A549 treated with GW870086 at 1 μM for 4 hours (cell line): ENCODE measurements at places on chromosomes 5 and 9. TPM values are rescaled to one million over a fixed set of nuclear protein-coding genes. Genes with fewer than 3 reads are reported as not detected.

Gene TEK
- total RNA-seq: 0.07 to 0.16 TPM (median 0.11 TPM) in 5 replicates

Gene GFI1B
- total RNA-seq: not detected in 5 replicates

Gene NPR2
- 4.7 to 7.4 TPM (median 5.5 TPM) in 5 replicates for total RNA-seq

Gene SLC1A3
- 0.07 to 0.09 TPM in 2 of 5 replicates, not detected in the others for total RNA-seq

Gene INSL4
- 16.5 to 21.2 TPM (median 17.9 TPM) in 5 replicates for total RNA-seq

Gene STXBP1
- 12.9 to 17.7 TPM (median 16.8 TPM) in 5 replicates for total RNA-seq

Gene NDUFS6
- 106 to 125 TPM (median 111 TPM) in 5 replicates for total RNA-seq

Gene SLIT3
- total RNA-seq: 13.4 to 18.4 TPM (median 16.4 TPM) in 5 replicates

Gene ARSK
- total RNA-seq: 6.1 to 7.4 TPM (median 7.1 TPM) in 5 replicates

Gene DIMT1
- total RNA-seq: 40.6 to 44.9 TPM (median 42.7 TPM) in 5 replicates

Gene CCDC187
- 0.01 TPM in 2 of 5 replicates, not detected in the others for total RNA-seq

Gene TMC1
- 0.06 to 0.29 TPM (median 0.13 TPM) in 3 of 5 replicates, not detected in the others for total RNA-seq

Gene DBH
- not detected in 5 replicates for total RNA-seq

Gene ANKRD55
- total RNA-seq: 0.07 TPM in 1 of 5 replicates, not detected in the others

Gene PLEKHG4B
- total RNA-seq: 0.77 to 1.6 TPM (median 1.1 TPM) in 5 replicates

Gene IFNB1
- total RNA-seq: not detected in 5 replicates

Gene IRGM
- 0.08 to 0.34 TPM (median 0.12 TPM) in 3 of 5 replicates, not detected in the others for total RNA-seq

Gene F2RL1
- 220 to 283 TPM (median 272 TPM) in 5 replicates for total RNA-seq

Gene ALDH1B1
- 48.3 to 54.7 TPM (median 50.8 TPM) in 5 replicates for total RNA-seq

Gene FAM219A
- 14.8 to 18.2 TPM (median 17.1 TPM) in 5 replicates for total RNA-seq

Gene SPATA31D4
- not detected in 5 replicates for total RNA-seq

Gene STK32A
- total RNA-seq: 0.19 to 0.62 TPM (median 0.55 TPM) in 5 replicates

Gene ANKDD1B
- not detected in 5 replicates for total RNA-seq

Gene IFNE
- total RNA-seq: 1.1 to 1.7 TPM (median 1.4 TPM) in 5 replicates

Gene CDO1
- not detected in 5 replicates for total RNA-seq

Gene C7
- total RNA-seq: not detected in 5 replicates

Gene GPR21
- not detected in 5 replicates for total RNA-seq

Gene MYMK
- total RNA-seq: not detected in 5 replicates

Gene CARD9
- 0.82 to 1.9 TPM (median 1.2 TPM) in 5 replicates for total RNA-seq

Gene TOMM5
- 330 to 343 TPM (median 331 TPM) in 5 replicates for total RNA-seq

Gene ARL14EPL
- 0.14 to 0.60 TPM (median 0.26 TPM) in 5 replicates for total RNA-seq

Gene CCDC192
- total RNA-seq: not detected in 5 replicates

Gene ZNF367
- total RNA-seq: 3.4 to 5.5 TPM (median 4.5 TPM) in 5 replicates

Gene CLINT1
- 58.0 to 83.4 TPM (median 74.0 TPM) in 5 replicates for total RNA-seq

Gene DNAJB5
- total RNA-seq: 7.7 to 9.8 TPM (median 9.6 TPM) in 5 replicates

Gene SPINK13
- not detected in 5 replicates for total RNA-seq

Gene PCDHB10
- 0.05 TPM in 2 of 5 replicates, not detected in the others for total RNA-seq

Gene UBTD2
- 12.1 to 16.1 TPM (median 15.2 TPM) in 5 replicates for total RNA-seq

Gene SH3PXD2B
- 13.7 to 20.7 TPM (median 18.4 TPM) in 5 replicates for total RNA-seq

Gene FOXD4
- 0.24 to 0.83 TPM (median 0.44 TPM) in 5 replicates for total RNA-seq

Gene CNTNAP3
- 7.5 to 11.7 TPM (median 10.3 TPM) in 5 replicates for total RNA-seq

Gene TLX3
- not detected in 5 replicates for total RNA-seq

Gene SPINK6
- 0.49 to 0.87 TPM (median 0.64 TPM) in 3 of 5 replicates, not detected in the others for total RNA-seq

Gene SPACA9
- 4.1 to 5.3 TPM (median 4.9 TPM) in 5 replicates for total RNA-seq

Gene NUTM2G
- total RNA-seq: not detected in 5 replicates
